ENCODE measurements at places on chromosomes 12 and 14.
A peak's percentile ranks its signal among the peaks of the same experiment; 100 is the strongest.

DNA sequence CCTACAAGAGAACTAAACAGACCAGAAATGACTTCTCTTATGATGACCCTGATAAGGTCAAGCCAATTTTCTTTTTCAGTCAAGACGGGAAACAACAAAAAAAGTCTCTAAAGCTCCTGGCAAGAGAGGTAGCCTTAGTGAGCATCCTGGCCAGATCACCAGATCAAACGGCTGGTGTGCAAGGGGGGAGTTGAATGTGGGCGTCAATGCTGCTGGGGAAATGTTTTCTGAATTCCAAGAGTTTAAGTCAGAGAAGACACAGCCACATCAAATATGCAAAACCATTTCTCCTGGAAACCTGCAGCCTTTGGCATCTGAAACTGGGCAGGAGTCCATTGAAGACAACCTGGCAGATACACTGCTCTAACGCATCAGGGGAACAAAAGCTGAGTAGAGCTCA, 16.0 kb upstream of the SELPLG start:
- DNase-seq: no peak

- DNase-seq: no peak
Observed at GRCh38 chr12:131692431-131692830, 18.5 kb upstream of the SFSWAP start.

GRCh38 chr12:78534311-78534710, 330.3 kb upstream of the SYT1 start:
- no peak for DNase-seq

- DNase-seq: no peak
Observed at GRCh38 chr12:116568203-116568602, 9.0 kb downstream of the MAP1LC3B2 start.

GRCh38 chr12:31659087-31659942, at the start of gene ETFBKMT:
Gene ETFBKMT, plus strand, starts transcription at chr12:31659688. Its CDS starts 2,266 bp downstream, at chr12:31661954.
- DNase-seq: peak; percentile 87

GRCh38 chr12:46111715-46112114, 121.3 kb upstream of the SCAF11 start:
- DNase-seq: no peak

DNA sequence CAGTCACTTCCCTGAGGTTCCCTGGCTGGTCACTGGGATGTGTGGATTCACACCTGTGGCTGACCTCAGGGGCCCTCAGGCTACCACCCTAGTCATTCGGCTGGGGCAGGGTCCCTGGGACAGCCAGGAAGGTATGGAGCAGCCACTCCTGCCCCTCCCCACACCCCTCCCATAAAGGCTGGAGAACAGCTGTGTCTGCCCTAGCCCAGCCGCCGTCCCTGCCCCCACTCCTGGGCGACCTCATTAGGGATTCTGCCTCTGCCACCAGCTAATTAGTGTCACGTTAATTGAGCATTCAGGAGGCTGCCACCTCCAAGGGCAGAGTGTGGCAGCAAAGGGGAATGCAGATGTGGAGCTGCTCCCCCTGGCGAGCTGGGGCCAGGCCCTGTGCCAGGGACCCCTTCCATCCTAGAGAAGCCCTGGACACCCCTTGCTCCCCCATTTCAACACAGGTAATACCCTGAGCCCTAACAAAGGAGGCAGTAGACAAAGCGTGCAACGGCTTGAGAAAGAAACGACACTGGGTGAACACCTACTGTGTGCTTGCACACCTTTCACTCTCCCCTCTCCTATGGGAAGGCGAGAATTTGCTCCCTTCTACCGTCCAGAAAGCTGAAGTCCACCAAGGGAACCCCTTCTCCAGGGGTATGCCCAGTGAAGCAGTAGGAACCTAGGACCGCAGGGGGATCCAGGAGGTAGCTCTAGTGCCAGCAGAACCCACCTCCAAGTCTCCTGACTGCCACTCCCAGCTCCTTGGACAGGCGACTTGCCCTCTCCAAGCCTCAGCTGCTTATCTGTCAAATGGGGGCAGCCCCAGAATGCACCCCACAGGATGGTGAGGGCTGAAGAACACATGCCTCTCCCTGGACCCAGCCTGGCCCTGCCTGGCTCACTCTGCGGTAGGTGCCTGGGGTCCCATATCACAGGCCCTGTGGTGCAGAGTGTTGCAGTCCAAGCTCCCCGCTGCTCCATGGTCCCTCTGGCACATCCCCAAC, 45.1 kb downstream of the FAM222A start:
- peak; percentile 11 for DNase-seq

DNA sequence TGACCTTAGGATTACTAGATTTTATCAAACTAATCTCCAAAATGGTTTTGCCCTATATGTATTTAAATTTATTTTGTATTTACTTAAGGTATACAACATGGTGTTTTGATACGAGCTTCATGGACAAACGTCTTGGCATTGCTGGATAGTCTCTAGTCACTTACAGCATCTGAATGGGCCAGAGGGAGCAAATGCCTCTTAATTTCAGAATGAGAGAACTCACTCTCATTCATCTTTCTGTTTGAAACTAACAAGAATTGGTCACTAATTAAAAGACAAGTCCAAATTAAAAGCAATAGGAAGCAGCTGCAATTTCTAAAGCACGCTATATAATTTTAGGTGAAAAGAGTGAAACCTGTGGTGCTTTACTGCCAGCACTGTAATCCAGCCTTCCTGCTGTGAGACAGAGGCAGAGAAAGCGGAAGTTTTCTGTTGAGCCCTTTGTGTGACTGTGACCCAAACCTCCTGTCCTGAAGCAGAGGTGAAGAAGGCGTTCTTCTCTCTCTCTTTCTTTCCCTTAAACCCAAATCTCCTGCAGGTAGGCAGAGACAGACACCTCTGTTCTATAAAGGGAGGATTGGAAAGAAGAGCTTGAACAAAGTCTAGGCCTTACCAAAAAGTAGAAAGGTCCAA, 184.6 kb upstream of the NAV3 start:
- no peak for DNase-seq

GRCh38 chr12:117921929-117922777, 46.6 kb downstream of the KSR2 start:
- no peak for DNase-seq

GRCh38 chr12:92142251-92142926, 3.3 kb downstream of the BTG1 start:
- DNase-seq: no peak
